Thyroid gland (tissue), 4 donors: ENCODE measurements at places on chromosomes 3 and 15. TPM values are rescaled to one million over a fixed set of nuclear protein-coding genes. Genes with fewer than 3 reads are reported as not detected.

DNA sequence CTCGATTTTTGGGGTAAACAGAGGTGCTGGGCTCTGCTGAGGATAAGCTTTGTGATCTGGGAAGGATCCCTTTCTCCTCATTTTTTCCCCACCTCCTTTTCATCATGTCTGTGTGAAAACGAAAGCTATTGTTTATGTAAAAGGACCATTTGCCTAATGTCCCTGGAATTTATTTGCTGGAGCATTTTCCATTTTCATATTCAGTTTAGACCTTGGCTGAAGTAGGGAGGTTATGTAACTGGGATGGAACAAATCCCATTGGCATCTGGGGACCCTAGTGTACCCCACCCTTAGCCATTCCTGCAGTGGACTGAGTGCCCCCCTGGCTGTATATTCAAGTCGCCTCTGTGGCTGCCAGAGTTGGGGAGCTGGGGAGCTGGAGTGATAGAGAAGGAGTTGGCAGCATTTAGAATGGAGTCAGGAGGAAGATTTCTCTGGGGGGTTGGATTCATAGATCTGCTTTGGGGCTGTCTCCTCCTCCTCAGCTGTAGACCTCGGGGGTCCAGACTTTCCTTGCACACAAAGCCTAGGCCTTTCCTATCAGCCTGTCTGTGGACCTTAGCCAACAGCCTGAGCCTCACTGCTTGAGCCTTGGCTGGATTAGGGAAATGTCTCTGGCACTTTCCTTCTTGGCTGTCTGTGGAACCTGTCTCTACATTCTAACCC lies 270.4 kb upstream of the CTDSPL start:
- DNase-seq, result peak; percentile 24

GRCh38 chr3:113758389-113759024 lies 11.7 kb downstream of the ATP6V1A start:
- no peak for DNase-seq

ADAMTS17 gene
- 4.8 TPM for total RNA-seq

DNA sequence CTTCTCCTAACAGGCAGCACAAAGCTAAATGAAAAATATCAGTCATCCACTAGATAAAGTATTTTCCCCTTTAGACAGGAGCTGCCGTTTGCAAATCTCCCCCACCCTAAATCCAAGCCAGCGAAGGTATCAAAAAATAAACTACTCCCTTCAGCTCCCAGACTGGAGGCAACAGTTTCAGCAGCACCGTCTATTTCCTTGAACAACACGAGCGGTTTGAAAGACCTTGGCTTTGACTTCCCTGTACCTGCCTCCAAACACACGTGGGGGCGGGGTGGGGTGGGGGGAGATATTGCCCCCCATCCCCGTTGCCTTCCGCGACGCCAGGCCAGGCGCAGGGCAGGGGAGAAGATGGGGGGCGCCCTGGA lies 832 bp upstream of the CACNA1D start:
- DNase-seq, result no peak

PRRT3 gene
- 8.5 TPM for total RNA-seq

- no peak for DNase-seq
These were observed 144.8 kb downstream of the TPRA1 start for GRCh38 chr3:127445581-127446343.

ATP13A5 gene
- total RNA-seq, result 1.6 TPM

DCUN1D1 gene
- 52.8 TPM for total RNA-seq
